ENCODE measurements at places on chromosomes 4 and X.

DNA sequence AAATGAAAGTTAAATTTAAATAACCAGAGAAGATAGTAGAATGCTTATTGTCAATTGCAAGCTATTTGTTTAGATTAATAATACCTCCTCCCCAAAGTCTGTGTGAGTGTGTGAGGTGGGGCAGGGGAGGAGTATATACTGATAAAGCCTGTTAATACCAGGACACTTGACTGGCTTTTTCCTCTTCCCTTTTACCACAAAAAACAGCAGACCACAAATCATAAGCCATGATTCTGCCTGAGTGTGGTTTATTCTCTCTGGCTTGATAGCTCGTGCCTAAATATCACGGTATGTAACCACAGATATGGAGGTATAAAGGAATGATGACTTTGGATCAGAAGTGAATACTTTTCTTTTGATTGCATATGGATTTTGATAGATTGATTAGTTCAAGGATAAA lies 21.9 kb upstream of the SCRG1 start:
- no peak for DNase-seq

DNA sequence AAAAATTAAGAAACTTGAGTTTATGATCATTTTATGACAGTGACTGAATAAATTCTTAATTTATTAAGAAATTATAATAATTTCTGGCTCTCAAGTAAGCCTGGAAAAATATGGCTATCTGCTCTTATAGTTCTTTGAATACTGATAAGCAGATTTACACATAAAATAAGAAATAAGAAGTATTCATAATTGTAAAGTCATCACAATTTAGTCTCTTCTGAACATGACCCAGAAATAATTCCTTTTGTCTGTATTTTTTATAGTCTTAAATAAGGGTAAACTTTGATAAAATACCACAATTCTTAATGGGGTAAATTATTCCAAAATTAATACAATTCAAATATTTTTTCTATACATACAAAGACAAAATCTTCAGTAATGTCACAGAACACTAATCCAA lies 72.7 kb downstream of the ANKRD17 start:
- no peak for DNase-seq

GRCh38 chr4:142474398-142475087 lies 371.6 kb downstream of the INPP4B start:
- no peak for DNase-seq

DNA sequence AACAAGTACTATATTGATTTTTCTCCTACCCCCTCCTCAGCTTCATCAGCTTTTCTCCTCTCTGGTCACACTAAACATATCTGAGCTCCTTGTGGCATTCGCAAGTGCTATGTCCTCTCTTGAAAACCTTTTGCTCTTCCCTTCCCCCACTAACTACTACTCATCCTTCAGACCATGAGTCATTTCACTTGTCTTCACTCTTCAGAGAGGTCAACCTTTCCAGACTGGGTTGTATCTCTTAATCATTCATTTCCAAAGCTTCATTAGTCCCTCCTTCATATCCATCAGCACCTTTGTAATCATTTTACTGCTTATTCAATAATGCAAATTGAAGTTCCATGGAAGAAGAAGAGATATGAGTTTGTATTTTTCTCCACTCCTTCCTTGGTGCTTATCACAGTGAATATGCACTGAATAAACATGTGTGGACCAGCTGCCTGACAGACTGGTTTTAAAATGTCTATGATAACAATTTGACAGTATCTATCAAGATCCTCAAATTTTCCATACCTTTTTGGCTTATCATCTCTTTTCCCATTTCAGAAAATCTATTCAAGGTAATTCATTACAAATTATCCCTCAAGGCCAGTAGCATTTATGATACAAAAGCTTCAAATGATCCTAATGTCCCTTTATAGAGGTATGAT lies 28.4 kb downstream of the DDX60L start:
- no peak for DNase-seq

DNA sequence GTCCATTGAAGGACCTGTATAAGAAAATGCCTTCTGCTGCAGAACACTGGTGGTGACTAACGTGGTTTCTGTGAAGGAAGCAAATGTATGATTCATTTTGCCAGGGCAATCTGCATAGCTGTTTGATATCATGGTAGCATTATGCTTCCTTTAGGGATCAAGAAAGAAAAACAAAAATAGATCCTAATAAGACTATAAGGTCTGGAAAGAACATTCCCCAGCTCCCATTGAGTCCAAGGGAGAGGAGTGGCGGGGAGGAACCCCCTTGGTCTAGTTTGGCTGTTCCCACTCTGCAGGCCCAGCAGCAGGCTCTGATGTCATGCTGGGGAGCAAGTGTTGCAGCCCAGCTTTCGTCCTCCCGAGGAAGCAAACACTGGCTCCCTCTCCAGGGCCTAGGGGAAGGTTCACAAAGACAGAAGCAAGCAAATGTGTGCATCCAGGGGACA lies 154.5 kb upstream of the GALNT7 start:
- DNase-seq: peak; percentile 39

GRCh38 chr4:80266902-80267380 lies 477 bp downstream of the FGF5 start:
- peak; percentile 30 for DNase-seq

Measured in D341Med (cell line).